ENCODE measurements at places on chromosomes 5 and 9. TPM values are rescaled to one million over a fixed set of nuclear protein-coding genes. Genes with fewer than 3 reads are reported as not detected.

NKD2 gene
- total RNA-seq, result 3.6 TPM

GCNT4 gene
- 0.34 TPM for total RNA-seq

SLU7 gene
- total RNA-seq, result 57.6 TPM

DNA sequence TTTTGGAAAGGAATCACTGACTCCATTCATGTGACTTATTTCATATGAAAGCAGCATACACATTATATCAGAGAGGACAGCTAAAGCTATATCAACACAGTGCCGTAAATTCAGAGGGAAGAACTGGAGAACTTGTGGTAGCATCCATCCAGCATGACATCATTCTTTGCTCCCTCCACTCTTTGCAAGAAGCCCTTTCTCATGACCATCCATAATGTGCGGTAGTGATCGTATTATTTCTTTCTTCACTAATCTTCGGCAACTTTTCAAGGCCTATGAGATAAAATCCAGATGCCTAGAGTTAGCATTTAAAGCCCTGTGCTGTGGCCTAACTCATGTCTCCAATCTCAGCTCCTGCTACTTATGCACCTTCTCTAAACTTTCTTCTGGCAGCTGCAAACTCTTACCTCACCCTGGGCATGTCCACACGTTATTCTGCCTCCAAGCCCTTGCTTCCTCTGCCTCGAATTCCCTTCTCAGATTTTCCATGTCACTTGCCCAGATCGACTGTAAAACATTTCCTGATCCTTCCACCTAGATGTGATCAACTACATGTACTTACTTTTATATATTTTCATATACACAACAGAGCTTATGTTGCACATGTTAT is 307.3 kb upstream of the SGCD start:
- no peak for DNase-seq

- no peak for DNase-seq
Observed at GRCh38 chr9:23774266-23774665, 51.8 kb downstream of the ELAVL2 start.

GRCh38 chr5:31048282-31049270 is 144.9 kb upstream of the CDH6 start:
- no peak for DNase-seq

DNA sequence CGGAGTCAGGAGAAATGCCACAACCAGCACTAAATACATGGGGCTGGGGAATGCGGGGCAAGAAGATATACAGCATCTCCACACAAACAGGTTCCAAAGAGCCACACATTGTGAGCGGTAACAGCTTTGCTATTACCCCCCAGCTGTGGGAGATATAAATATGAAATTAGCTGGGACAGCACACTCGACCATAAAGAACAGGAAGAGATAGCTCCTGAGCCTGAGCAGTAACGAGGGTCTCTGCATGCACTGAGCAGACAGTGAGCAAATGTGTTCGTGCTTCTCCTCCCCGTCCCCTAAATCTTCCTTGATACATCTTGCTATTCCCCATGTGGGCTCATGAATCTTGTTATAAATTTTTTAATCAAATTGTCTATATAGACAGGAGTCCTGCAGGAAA is 53.1 kb downstream of the ADAMTS2 start:
- no peak for DNase-seq

Data from right cardiac atrium (tissue), 5 donors.